ENCODE measurements at places on chromosomes 2 and 18.

- DNase-seq, result no peak
These were observed 3.5 kb downstream of the YWHAQ start for GRCh38 chr2:9627310-9627709.

DNA sequence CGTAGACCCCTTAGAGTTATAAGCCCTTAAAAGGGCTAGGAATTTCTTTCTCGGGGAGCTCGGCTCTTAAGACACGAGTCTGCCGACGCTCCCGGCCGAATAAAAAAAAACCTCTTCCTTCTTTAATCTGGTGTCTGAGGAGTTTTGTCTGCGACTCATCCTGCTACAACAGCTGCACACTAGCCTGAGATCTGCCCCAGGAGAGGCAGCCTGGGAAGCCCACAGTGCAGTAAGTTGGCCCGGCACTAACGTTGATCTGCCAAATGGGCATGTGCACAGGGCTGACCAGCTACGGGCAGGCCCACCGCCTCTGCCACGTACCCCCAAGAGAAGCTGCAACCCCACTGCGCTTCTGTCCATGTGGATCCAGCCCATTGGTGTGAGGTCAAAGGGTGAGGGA, 8.4 kb upstream of the LIMS2 start:
- no peak for DNase-seq

DNA sequence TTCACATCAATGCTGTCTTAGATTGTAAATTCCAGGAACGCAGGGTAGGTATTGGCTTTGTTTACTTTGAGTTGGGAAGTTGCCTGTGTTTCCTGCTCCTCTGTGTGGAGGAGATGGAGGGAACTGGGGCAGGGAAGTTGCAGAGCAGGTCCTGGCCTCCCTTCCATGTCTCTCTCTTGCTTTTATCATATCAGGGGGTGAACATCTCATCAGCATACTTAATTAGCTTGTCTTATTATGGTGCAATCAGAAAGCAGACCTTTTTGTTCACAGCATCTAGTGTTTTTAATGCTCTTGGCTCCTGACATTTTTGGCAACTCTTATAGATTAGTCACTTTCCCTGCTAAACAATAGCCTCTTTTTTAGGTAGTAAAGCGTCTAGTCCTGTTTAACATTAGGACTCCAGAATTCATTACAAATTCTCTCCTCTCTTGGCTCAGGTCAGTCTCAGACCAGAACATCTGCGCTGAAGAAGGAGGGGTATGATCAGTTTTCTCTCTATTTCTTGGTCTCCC, 11.5 kb upstream of the DIPK1C start:
- DNase-seq, result no peak

DNA sequence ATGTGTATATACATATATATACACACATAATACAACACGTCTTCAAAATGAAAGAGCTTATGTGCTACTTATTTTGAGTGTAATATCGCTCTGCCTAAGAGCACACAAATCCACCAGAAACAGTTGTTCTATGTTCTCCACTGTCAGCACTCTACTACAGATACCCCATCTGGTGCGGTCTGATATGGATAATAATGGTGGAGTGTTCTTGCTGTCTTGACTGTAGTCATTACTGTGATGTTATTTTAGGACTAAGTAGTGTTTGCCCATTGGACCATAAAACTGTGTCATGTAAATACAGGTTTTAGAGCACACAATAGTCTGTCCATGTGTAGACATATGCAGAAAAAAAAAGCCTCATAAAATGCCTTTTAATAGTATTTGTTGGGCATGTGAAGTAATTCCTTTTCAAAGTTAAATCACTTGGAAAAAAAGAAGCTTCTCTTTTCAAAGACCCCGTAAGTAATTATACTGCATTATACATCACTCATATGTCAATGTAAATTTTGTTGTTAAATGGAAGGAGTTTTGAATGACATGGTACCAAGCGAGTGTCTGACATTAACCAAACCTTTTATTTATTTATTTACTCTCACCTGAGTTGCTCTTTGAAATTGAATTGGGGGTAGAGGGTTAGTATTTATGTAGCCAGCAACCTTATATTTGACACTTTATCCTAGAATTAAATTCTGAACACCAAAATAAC, 1249.2 kb upstream of the ZEB2 start:
- DNase-seq, result no peak

DNA sequence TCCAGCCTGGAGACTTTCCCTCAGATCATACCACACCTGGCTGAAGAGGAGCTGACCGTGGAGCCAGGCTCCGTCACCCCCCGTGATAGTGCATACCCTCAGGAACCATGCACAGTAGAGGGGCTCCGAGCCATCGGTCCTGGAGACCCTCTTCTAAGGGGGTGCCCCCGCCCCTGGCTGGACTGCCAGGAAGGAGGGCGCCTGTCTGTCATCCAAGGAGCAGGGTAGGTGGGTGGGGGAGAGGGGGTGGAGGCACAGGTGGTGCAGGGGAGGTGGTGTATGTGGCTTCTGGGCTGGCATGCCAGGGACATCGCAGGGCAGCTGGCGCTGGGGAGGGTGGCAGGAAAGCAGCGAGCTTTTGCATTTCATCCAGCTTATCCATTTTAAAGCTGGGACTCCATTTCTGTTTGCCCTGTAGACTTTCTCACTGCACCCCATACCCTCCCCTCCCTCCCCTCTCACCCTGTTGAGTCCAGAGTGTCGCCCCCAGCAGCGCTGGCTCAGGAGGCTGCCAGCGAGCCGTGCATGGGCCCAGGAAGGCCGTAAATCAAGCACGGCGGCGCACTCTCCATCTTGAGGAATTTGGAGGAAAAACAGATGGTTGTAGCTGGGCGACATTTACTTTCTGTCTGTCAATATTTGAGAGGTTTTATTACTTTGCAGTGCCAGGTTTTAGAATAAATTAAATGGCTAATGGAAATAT, 56.2 kb upstream of the HS6ST1 start:
- no peak for DNase-seq

- peak; percentile 52 for DNase-seq
These were observed 19.0 kb downstream of the TMSB10 start for GRCh38 chr2:84924173-84925106.

- DNase-seq, result no peak
These were observed 127.6 kb upstream of the ZNF516 start for GRCh38 chr18:76622651-76623050.

DNA sequence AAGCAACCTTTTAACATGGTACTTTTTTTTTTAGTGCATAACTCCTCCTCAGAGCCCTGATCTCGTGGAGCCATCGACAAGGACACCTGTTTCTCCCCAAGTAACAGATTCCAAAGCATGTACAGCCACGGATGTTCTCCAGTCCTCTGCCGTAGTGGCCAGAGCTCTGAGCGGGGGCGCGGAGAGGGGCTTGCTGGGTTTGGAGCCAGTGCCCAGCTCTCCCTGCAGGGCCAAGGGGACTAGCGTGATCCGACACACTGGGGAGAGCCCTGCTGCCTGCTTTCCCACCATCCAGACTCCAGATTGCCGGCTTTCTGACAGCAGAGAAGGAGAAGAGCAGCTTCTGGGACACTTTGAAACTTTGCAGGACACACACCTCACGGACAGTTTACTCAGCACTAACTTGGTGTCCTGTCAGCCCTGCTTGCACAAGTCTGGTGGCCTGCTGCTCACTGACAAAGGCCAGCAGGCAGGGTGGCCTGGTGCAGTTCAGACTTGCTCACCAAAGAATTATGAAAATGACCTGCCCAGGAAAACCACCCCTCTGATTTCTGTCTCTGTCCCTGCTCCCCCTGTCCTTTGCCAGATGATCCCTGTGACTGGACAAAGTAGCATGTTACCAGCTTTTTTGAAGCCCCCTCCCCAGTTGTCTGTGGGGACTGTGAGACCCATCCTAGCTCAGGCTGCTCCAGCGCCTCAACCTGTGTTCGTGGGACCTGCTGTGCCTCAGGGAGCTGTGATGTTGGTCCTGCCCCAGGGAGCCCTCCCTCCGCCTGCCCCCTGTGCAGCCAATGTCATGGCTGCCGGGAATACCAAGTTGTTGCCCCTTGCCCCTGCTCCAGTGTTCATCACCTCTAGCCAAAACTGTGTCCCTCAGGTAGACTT, 4.5 kb downstream of the KLF11 start:
- DNase-seq, result no peak

GRCh38 chr2:175536059-175536458, 354.5 kb upstream of the ATP5MC3 start:
- DNase-seq, result no peak

DNA sequence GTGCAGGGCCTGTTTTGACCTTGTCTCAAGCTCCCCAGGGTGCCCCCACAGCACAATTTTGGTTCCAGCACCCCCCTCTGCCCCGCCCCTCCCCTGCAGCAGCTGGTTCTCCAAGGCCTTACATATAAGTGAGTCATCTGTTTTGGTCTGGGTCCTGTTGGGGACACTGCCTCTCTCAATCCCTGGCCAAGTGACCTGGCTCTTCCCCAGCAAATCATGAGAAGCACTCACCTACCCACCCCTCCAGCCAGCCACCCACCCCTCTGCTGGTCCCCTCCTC, 90.5 kb downstream of the INHBB start:
- DNase-seq, result no peak

- DNase-seq, result no peak
These were observed 56.8 kb downstream of the SP110 start for GRCh38 chr2:230162981-230163380.

GRCh38 chr2:208546107-208546506, 139.5 kb downstream of the PTH2R start:
- no peak for DNase-seq

DNA sequence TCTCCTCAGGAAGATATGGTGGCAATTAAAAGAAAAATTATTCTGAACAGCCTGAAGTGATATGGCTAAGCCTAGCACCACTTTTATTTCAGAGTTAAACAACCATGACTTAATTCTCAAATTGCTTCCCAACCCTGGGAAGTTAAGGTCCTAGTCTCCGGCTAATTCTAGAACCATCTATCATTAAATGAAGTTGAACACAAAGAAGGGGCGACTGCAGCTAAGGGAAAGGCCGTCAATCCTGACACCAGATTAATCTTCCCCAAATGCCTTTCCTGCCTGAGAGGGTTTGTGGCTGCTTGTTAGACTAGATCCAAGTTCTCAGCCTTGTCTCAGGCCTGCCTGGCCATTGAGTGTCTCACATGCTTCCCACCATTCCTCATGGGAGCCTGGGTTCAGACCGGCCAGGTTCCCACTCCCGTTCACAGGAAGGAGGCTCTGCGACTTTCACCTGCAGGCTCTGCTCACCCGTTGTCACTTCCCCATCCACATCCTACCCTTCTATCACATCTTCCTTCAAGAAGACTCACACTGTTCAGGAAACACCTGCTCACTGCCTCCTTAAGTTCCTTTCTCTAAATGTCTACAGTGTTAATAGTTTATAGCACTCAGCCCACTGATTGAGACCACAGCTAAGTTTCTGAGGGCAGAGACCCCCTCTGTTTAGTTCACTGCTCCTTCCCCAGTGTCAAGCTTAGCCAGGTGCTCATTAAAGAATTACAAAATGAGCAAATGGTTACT, 282.9 kb upstream of the REV1 start:
- DNase-seq, result no peak

GRCh38 chr2:181253438-181253837, 203.7 kb upstream of the ITGA4 start:
- no peak for DNase-seq

GRCh38 chr2:232309592-232309991, 69.0 kb upstream of the ALPP start:
- no peak for DNase-seq

DNA sequence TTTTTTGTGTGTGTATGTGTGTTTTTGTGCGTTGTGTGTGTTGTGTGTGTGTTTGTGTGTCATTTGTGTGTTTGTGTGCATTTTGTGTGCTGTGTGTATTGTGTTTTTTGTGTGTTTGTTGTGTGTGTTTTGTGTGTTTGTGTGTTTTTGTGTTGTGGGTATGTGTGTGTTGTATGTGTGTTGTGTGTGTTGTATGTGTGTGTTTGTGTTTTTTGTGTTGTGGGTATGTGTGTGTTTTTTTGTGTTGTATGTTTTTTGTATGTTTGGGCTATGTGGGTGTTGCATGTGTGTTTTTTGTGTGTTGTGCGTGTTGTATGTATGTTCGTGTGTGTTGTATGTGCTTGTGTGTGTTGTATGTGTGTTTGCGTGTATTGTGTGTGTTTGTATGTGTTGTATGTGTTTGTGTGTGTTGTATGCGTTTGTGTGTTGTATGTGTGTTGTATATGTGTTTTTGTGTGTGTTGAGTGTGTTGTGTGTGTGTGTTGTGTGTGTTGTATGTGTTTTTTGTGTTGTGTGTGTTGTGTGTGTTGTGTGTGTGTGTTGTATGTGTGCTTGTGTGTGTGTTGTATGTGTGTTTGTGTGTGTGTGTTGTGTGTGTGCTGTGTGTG, 275.3 kb downstream of the HRH4 start:
- no peak for DNase-seq

DNA sequence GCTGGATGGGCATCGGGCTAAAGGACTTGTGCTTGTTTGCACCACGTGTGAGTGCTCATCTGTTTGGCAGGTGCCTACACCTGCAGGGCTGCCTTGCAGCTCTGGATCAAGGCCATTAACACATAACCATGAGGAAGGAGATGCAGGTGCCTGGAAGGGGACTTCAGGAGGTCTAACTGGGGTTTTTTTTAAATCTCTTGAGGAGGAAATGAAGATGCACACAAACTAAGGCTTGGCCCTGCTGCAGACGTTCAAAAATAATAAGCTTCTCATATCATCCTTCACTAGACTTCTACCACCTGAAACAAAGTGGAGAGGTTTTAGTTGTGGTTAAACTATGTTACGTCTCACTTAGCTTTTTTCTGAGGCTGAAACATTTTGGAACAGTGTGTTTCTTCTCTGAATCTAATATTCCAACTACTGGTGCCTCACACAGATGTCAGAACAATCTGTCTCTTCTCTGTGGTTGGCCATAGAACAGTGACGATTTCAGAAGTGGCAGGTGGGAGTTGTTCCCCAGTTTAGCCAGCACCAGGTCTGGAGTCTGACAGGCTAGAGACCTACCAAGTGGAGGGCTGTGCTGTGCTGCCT, 36.5 kb downstream of the BCL2L11 start:
- DNase-seq, result no peak

DNA sequence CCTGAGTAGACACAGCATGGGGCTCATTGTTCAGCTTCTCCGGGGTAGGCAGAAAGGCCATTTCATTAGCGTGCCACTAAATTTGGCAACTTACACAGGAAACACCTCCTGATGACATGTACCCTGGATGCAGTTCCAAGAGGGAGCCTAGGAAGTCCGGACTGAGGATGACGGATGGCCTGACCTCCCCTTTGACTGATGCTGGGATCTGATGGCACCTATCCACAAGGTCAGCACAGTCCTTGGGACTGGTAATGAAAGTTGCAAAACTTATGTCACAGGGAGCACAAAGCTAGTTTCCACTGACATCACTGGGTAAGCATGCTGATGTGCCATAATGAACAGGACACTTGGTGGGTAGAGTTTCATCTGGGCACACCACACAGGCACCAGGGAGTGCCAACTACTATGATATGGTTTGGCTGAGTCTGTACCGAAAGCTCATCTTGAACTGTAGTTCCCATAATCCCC, 126.7 kb upstream of the ARL4C start:
- no peak for DNase-seq

- DNase-seq, result no peak
These were observed 263.7 kb downstream of the ANAPC1 start for GRCh38 chr2:111620281-111620680.

- DNase-seq, result no peak
These were observed 28.6 kb upstream of the CERS6 start for GRCh38 chr2:168427451-168427850.

GRCh38 chr2:54456612-54457322, 640 bp downstream of the SPTBN1 start:
- no peak for DNase-seq

- no peak for DNase-seq
These were observed 245.4 kb downstream of the GALR1 start for GRCh38 chr18:77495079-77495478.
